ENCODE measurements at places on chromosomes 12 and 14.
A peak's percentile ranks its signal among the peaks of the same experiment; 100 is the strongest.

DNA sequence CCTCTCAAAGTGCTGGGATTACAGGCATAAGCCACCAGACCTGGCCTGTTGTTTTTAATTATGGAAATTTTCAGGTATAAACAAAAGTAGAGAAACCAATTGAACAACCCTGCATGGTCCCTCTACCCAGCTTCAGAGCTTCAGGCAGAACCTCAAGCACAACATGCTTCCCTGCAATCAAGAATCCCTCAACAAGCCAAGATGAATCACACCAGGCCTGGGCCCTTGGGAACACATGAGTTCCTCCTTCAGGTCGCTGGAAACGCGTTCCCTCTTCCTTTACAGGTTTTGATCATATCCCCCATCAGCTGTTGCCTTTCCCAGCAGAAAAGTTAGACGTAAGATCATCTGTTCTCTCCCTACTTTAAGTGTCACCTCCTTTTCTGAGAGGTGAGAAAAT is 20.5 kb upstream of the CORO1C start:
- no peak for DNase-seq

GRCh38 chr14:85416771-85417170 is 113.2 kb upstream of the FLRT2 start:
- no peak for DNase-seq

GRCh38 chr12:50618864-50619609 is 114.3 kb downstream of the DIP2B start:
- DNase-seq, result no peak

- no peak for DNase-seq
Measured at GRCh38 chr12:128727999-128728398, 95.8 kb downstream of the SLC15A4 start.

DNA sequence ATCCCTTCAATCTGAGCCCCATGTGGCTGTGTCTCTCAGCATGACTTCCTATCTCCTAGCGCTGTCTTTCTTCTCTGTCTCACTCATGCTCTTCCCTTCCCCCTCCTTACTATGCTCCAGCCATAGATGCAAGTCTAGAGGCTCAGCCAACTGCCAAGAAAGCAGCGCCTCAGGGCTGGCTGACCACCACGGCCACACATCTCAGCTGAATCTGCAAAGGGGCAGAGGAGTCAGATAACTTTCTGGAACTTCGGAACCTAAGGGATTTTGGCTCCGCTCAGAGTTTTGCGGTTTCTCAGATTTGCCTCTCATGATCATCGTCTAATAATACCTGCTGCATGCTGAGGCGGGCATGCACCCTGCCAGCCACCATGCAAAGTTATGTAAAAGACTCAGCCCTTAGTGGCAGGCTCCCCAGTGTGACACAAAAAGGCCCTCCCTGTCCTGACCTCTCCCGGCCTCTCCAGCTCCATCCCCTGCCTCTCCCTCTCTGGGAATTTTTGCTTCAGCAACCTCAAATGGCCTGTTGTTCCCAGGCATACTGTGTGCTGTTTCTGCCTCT is 5.0 kb upstream of the FGF6 start:
- DNase-seq, result no peak

DNA sequence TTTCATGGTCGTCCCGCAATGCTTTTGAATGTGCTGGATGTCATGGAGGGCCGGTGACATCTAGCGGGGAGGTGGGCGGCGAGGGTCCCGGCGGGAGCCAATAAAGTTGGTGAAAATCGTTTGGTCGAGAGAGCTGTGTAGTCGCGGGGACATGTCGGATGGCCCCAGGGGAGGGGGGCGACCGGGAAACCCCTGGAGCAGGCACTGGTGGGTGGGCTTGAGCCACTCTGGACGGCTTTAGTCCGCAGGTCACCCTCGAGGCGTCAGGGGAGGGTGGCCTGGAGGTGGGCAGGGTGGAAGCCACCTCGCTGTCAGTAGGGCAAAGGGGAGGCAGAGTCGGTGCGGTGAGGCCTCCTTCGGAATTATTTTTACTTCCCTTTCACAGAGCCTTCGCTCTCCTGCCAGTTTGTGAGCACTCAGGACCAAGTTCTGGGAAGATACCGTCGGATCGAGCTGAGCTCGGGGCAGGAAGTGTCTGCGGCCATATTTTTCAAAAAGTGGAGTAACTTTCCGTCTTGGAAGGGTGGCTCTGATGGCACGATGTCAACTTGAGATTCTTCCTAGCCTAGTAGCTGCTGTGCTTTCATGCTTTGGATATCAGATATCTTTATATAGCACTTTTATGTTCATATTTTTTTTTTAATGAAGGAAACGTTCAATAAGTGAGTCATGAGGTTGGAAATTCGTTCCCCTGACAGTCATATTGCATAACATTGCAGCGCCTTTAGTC is 28.2 kb downstream of the WBP11 start:
- DNase-seq, result no peak

DNA sequence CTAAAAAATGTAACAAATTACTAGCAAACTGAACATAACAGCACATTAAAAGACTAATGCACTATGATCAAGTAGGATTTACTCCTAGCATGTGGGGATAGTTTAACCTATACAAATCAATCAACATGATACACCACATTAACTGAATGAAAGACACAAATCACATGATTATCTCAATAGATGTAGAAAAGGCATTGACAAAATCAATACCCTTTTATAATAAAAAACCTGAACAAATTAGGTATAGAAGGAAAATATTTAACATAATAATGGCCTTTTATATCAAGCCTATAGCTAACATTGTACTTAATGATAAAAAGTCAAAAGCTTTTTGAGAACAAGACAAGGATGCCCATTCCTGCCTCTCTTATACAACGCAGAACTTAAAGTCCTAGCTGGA is 540.0 kb downstream of the RERGL start:
- no peak for DNase-seq

DNA sequence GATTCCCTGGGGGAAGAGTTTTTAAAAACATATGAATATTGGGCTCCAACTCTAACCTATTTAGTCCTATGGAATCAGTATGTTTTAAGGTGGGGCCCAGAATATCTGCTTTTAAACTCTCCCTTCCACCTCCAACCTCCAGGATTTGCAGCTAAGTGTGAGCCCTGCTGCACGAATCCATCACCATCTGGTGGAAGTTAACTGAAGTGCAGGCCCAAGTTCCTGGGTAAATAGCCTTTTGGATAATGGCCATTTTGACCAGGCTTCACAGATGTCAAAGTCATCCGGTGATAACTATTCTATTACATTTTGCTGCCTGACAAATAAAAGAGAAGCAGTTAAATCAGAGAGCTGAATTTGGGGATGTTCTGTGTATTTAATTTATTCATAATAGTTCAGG is 58.1 kb upstream of the RMST start:
- DNase-seq, result no peak

DNA sequence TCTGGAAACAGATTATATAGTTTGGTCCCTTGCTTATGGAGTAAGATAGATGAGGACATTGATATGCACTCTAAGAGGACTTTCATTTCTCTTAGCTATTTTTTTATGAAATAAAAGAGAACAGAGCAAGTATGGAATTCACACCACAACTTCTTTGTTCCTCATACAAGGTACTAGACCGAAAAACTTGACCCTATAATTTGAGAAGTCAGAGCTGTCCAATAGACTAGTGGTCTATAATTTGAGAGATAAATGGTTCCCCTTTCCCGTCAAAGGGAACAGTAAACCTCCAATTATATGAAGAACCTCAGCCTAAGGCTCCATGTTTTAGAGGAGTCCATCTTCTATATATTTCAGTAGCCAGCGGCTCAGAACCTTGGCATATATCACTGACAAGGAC is 58.5 kb upstream of the HIF1A start:
- no peak for DNase-seq

- no peak for DNase-seq
Measured at GRCh38 chr12:57530396-57531142, 7.9 kb downstream of the MBD6 start.

DNA sequence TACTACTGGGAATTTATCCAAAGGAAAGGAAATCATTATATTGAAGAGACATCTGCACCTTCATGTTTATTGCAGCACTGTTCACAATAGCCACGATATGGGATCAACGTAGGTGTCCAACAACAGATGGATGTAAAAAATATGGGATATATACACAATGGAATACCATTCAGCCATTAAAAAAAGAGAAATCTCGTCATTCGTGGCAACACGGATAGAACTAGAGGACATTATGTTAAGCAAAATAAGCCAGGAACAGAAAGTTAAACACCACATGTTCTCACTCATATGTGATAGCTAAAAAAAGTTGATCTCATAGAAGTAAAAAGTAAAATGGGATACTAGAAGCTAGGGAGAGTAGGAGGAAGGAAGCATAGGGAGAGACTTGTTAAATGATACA is 82.9 kb upstream of the CLMN start:
- no peak for DNase-seq

- DNase-seq, result peak; percentile 9
Measured at GRCh38 chr12:52645120-52645761, 6.8 kb downstream of the KRT2 start.

- DNase-seq, result no peak
Measured at GRCh38 chr12:124919521-124920352, 5.3 kb upstream of the UBC start.

DNA sequence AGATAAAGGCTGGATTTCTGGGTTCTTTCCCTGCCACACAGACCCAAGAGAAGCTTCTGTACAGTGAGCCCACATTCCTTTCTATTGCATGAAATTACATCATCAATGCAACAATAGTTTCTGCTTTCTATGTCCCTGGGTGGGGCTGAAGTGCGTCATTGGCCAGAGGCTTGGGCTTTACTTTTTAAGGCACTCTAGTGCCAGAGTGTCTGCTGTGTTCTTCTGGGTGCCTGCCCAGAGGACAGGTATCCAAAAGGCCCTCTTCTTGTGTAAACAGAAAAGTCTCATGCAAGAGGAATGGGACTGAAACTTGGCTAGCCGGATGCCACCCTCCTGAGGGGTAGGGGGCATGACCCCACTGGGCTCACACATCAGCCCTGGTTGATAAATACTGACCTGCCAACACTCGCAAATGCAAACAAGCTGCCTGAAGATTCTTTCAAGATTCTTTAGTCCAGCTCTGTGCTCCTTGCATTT is 5.9 kb downstream of the KRT86 start:
- DNase-seq, result no peak

DNA sequence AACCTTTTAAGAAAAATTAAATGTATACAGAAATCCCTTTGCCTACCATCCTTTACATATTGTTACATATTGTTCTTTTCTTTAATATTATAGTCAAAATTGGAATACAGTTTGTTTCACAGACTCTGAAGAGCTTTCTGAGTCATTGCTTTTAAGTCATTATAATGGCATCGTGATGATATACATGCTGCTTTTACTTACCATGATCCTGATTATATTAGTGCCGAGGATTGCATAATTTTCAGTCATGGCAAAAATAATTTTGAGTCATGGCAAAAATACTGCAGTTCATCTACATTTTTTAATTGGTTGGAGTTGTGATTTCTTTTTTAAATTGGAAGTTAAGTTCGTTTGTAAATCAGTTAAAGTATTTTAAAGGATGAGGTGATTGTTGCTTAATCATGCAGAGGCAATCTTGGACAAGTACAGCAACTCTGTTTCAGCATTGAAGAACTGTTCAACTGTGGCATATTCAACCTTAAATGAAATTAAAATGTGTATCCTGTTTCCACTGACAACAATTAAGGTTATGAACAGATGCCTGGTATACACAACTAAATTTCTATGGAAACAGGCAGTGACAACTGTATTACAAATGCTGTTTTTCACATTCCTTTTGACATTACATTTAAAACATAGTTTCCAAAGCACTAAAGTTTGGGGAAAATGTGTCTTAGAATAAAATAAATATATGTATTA is 142.3 kb downstream of the PCNX1 start:
- no peak for DNase-seq

GRCh38 chr12:93808169-93808899 is 131.2 kb downstream of the CRADD start:
- no peak for DNase-seq

DNA sequence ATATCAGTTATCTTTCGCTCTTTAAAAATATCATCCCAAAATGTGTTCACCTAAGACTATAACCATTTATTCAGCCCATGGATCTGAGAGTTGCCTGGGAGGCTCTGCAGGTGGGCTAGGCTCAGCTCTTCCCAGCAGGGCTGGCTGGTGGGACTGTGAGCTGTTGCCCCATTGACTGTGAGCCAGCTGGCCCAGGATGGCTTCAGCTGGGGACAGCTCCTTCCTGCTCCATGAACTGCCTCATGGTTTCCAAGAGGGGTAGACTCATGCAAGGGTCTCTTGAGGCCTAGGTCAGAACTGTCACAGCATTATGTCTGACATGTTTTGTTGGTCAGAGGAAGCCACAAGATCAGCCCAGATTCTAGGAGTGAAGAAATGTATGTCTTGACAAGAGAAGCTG is 114.1 kb upstream of the E2F7 start:
- no peak for DNase-seq

DNA sequence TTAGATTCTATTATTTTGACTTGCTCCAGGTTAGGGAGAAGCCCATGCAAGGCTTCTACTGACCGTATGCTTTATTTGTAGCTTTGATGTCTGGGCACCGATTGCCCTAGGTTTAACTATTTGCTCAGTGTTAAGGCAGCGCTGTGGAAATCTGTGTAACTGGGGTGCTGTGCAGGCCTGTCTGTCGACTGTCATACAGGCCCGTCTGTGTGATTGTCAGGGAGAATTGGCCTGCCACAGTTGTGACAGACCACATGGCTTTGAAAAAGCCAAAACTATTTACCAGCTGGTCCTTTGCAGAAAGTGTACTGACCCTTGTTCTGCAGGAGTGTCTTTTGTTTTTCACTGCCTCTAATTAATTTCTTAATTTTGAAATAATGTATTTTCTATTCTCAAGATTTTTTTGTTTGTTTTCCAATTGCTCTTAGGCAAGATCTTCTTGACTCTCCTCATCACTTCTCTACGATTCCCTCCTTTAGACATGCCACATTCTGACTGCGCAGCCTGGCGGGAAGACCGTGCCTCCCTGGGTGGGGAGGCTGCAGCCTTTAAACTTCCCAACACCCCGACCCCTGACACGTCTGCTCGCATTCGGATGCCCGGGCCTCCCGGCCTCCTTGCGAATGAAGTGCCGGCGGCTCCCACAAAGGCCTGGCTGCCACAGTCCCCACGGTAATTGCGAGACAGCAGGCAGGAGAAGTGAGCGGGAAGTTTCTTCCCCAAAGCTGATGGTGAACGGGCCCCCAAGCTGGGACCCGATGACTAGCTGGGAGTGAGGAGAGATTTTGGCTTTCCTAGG is 99.0 kb upstream of the EVL start:
- no peak for DNase-seq

GRCh38 chr12:66693901-66694513 is 15.1 kb upstream of the GRIP1 start:
- no peak for DNase-seq

GRCh38 chr14:100979780-100980179 is 76.3 kb upstream of the RTL1 start:
- no peak for DNase-seq

GRCh38 chr14:46581036-46581671 is 70.4 kb downstream of the RPL10L start:
- no peak for DNase-seq

- no peak for DNase-seq
Measured at GRCh38 chr12:25115677-25116076, 79.3 kb downstream of the DNAI7 start.

GRCh38 chr12:24045816-24046257 is 96.4 kb upstream of the SOX5 start:
- DNase-seq, result no peak
